ENCODE measurements at places on chromosomes 2 and 18.

DNA sequence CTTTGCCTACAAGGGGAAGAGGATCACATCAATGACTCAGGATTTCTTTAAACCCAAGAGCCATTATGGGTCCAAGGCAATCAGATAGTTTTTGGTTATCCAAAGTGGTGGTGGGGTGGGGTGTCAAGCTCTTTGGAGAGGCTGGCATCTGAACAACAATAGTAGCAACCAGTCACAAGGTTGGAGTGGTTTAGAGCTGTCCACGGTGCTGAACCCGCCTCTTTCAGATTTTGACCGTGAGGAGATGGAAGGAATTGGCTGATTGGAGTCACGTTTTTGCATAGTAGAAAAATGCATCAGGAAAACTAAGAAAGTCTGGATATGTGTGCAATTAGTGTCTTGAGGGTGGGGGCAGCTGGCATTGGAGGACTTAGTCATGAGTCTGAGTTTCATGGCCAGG lies 159.9 kb downstream of the LOXHD1 start:
- DNase-seq = peak; percentile 11

GRCh38 chr2:172596776-172597175 lies 40.9 kb downstream of the PDK1 start:
- no peak for DNase-seq

GRCh38 chr18:9466846-9467245 lies 8.5 kb upstream of the RALBP1 start:
- no peak for DNase-seq

- DNase-seq = no peak
Observed at GRCh38 chr2:157318884-157319283, 6.7 kb downstream of the ERMN start.

DNA sequence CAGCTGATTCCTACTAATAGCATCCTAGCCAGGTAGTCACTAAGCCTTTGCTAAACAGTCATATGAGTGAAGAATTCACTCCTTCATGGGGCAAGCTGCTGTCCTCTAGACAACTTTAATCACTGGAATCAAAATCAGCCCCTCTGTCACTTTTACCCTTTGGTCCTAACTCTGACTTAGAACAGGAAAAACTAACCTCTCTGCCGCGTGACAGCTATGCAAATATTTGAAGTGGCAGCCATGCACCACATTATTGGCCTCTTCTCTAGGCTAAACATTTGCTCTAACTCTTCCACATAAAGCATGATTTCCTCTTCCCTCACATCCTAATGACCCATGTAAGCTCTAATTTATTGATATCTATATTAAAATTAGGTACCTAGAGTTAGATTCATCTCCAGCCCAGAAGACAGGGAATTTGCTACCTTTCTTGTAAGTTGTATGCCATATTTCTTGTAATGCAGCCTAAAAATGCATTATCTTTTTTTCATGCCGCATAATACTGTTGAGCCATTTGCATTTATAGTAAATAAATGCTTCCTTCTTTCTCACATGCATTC lies 12.8 kb upstream of the ONECUT2 start:
- no peak for DNase-seq

- DNase-seq = no peak
Observed at GRCh38 chr2:216742411-216742810, 47.1 kb upstream of the IGFBP5 start.

DNA sequence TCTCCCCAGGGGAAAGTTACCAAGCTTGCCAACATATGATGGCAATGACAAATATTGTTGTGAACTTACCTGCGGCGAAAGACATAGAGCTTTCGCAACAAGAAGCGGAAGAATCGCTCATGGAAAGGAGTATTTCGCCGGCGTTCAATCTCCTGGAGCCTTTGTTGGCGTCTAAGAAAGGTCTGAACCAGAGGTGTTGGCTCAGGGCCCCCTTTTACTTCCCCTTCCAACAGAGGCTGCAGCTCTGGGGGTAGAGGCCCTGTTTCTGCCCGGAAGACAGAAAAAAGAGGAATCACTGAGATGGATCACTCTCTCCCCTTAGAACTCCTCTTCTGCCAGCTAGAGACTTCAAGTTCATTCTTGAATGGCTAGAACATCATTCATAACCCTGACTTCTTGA lies 10.8 kb downstream of the GGCX start:
- no peak for DNase-seq

GRCh38 chr2:201186982-201187381 lies 4.0 kb downstream of the CASP10 start:
- no peak for DNase-seq

DNA sequence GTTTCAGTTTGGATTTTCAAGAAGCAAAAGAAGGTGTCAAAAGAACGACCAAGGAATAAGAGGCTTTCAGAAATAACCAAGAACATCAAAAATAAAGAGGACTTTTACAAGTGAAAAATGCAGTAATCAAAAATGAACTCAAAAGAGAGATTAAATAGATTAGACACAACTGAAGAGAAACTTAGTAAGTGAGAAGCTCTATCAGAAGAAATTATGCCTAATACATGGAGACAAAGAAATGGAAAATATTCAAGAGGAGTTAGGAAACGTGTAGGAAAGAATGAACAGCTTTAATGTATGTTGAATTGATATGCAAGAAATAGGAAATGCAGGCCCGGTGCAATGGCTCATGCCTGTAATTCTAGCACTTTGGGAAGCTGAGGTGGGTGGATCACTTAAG lies 145.8 kb downstream of the ACOXL start:
- no peak for DNase-seq

DNA sequence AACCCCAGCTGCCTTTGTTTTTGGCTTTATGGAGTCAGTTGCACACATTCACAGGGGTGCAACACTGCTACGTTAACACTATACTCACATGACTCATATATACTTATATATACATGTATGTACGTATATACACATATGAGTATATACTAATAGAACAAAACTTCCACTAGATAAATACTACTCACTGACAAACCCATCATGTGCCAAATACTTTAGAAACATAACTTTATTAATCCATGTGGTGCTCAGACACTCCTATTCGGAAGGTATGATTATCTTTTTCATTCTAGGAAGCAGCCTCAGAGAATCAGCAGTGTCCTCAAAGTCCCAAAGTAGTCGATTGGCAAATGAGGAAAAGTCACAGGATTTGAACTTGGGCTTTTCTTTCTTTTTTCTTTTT lies 7.9 kb downstream of the PMAIP1 start:
- no peak for DNase-seq

GRCh38 chr2:233441161-233442027 lies 87.1 kb downstream of the DGKD start:
- no peak for DNase-seq

- no peak for DNase-seq
Observed at GRCh38 chr18:48693625-48694262, 154.9 kb downstream of the CTIF start.

- no peak for DNase-seq
Observed at GRCh38 chr2:108074946-108075345, 88.6 kb downstream of the SLC5A7 start.

DNA sequence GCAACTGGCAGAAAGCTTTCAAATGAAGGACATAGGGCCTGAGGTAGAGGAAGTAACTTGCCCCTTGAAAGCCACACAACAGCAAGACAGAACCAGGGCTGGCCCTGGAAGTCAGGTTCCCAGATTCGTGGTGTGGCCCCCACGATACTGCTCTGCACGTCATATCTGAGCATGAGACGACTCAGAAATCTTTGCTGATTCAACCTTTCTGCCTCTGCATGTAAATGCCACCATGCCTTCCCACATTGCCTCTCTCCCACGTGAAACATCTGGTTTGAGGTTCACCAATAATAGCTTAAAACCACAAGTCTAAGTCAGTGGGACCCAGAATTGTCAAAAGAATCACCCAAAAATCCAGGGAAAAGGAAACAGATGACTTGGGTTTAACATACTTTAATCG lies 214.0 kb upstream of the TRIB2 start:
- peak; percentile 28 for DNase-seq

GRCh38 chr2:70964596-70965386 lies 13.6 kb upstream of the ANKRD53 start:
- peak; percentile 84 for DNase-seq

DNA sequence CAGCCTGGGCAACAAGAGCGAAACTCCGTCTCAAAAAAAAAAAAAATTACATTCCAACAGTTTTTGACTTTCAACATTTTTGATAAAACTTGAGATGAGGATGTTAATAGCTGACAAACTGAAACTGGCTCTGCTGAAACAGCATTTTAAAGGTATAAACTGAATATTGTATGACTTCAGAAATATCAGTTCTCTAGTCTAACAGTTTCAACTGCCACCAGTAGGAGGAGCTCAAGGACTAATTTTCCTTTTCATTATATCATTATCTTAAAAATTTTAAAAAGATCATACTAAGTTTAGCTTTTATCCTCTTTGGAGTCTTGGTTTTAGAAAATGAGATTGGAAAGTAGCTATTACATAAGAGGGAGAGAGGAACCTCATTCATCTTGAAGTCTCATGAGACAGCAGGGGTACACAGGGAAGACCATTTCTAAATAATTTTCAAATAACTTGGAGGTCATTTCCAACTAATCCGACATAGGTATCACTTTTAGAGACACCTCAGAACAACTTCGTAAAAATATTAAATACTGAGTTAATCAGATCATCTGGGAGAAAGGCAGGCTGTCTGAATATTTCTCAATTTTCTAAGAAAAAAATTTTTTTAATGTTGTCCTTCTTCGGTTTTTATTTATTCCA lies 37.6 kb upstream of the MCM6 start:
- DNase-seq = peak; percentile 77

- no peak for DNase-seq
Observed at GRCh38 chr2:235723811-235724465, 230.1 kb downstream of the AGAP1 start.

DNA sequence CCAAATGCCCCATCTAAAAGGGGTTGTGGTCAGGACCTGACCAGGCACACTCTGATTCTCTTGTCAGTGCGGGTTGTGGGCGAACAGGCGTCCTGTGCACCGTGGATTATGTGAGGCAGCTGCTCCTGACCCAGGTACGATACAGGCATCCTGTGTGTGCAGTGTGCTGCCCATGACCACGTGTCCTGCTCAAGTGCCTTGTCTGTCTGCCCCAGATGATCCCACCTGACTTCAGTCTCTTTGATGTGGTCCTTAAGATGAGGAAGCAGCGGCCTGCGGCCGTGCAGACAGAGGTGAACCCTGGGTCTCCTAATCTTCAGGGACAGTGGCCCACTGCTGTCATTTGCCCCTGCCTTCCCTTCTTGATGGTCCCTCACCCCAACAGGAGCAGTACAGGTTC lies 14.6 kb downstream of the PTPN18 start:
- peak; percentile 67 for DNase-seq

- no peak for DNase-seq
Observed at GRCh38 chr2:85062565-85062964, 70.6 kb upstream of the TCF7L1 start.

GRCh38 chr2:172072303-172072702 lies 13.0 kb upstream of the DLX1 start:
- DNase-seq = no peak

DNA sequence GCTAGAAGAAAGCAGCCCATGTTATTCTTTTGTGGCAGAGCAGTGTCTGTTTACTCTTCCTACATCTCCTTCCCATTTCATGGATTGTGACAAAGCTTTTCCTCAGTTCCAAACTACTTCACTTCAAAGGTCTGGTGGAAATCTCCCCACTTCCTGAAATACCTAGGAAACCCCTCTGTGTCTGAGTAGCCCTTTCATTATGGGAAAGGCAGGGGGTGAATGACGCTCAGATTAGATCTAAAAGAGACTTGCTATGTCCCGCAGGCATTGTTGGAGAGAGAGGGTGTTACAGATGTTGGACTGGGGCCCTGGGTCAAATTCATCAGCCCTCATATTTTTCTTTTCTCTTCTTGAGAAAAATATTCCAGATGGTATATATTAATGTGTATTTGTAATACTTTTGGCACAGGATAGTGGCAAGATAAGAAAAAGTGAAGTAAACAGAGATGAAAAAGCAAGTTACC lies 675.0 kb downstream of the IRS1 start:
- no peak for DNase-seq

DNA sequence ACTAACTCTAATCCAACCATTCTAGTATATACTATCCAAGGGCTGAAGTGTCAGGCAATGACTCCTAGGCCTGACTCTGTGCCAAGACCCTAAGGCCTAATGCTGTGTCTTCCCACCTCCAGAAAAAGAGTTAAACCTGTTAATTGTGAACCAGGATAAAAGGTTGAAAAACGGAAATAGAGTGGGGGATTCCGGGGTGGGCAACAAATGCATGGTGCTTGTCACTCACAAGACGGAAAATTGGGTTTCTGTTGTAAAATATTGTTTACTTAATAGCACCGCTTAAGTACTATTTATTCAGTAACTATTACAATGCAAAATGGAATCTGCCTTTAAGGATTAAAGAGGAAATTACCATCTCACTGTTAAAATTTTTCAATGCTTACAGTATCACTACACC lies 3.2 kb downstream of the STK17B start:
- DNase-seq = no peak

- no peak for DNase-seq
Observed at GRCh38 chr2:22221006-22221405, 1097.2 kb downstream of the TDRD15 start.

DNA sequence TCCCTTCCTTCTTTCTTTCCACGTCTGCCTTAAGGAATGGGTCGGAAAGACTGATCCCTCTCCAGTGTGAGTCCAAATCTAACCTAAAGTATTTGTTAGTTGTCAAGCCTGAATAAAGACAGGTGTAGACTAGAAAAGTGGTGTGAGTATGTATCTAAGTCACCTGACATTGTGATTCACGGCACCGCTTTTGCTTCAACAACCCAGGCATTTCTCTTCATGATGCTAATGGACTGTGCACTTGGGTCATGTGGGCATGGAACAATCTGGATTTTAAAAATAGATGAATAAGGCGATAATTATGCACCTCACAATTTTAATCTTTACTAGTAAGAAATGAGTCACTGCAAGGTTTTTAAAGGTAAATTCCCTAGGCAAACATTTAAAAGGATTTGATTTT lies 107.5 kb downstream of the LIPG start:
- DNase-seq = no peak

DNA sequence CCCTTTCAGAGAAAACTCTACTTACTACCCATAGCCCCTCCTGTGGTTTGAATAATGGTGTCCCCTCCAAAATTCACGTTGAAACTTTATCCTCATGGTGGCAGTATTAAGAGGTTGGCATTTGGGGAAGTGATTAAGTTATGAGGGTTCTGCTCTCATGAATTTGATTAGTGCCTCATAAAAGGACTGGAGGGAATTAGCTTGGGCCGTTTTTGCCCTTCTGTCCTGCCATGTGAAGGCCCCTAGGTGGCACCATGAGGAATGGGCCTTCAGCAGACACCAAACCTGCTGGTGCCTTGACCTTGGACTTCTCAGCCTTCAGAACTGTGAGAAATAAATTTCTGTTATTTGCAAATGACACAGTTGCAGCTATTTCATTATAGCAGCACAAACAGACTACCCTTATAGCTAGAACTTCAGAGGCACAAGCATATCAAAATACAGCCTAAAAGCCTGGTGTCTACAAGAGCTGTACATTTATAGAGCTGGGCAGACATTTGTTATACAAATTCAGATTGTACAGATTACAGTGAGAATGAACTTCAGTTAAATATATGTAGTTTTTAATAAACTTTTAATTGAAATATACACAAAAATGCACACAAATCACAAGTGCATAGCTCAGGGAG lies 2.6 kb upstream of the PTPN2 start:
- peak; percentile 36 for DNase-seq
